Hematopoietic multipotent progenitor cell (in vitro differentiated cells): ENCODE measurements at places on chromosomes 3 and 15. TPM values are rescaled to one million over a fixed set of nuclear protein-coding genes. Genes with fewer than 3 reads are reported as not detected.

CSTA gene
- total RNA-seq = 0.27 TPM

CCDC80 gene
- under 0.01 TPM for total RNA-seq

FSIP1 gene
- 0.27 TPM for total RNA-seq

UBAP1L gene
- total RNA-seq = 1.6 TPM
